ENCODE measurements at places on chromosomes 13 and 19.

- DNase-seq = no peak
Measured at GRCh38 chr13:20717581-20718542, 14.4 kb downstream of the IL17D start.

DNA sequence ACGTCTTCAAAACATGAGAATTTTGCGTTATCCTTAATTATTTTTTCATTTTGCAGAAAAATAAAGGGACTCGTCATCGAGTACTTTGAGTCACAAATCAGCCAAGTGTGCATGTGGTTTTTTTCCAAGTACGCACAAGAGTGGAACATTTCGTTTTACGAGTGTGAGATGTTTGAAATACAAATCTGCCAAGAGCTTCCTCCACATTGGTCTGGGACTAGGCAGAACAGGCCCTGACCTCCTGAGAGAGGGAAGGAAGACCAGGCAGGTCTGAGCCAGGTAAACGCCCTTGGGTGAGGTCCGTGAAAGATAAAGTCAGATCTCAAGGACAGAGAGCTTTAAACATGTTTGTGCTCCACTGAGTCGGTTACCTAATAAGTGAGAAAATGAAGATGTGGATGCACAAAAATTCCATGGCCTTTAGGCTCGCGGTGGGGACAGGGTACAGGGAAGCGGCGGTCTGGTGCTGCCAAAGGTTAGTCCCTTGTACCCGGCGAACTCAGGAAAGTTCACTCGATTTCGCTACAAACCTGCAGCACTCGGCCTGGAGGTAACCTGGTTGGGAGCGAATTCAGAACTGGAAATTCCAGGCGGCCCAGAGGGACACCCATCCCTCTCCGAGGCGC lies 473 bp upstream of the ITM2B start:
- no peak for DNase-seq

- DNase-seq = no peak
Measured at GRCh38 chr19:6020972-6021805, 43.2 kb upstream of the RANBP3 start.

DNA sequence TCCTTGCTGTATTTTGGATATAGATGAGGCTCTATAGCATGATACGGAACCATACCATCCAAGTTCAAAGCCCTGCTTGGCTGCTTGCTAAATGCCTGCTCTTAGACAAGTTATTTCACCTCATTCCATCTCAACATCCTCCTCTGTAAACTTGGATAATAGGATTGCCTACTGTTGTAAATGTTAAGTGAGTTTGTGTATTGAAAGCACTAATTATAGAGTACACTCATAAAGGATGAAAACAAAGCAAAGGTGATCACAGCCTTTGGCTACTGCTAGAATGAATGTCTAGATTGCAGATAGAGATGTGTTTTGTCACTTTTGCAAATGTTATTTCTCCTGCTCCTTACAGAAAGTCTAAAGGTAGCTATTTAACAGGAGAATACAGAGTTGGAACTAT lies 34.3 kb upstream of the STARD13 start:
- DNase-seq = no peak

GRCh38 chr13:77415253-77416071 lies 88.6 kb upstream of the MYCBP2 start:
- no peak for DNase-seq

- DNase-seq = no peak
Measured at GRCh38 chr13:111076155-111077013, 38.7 kb upstream of the ARHGEF7 start.

DNA sequence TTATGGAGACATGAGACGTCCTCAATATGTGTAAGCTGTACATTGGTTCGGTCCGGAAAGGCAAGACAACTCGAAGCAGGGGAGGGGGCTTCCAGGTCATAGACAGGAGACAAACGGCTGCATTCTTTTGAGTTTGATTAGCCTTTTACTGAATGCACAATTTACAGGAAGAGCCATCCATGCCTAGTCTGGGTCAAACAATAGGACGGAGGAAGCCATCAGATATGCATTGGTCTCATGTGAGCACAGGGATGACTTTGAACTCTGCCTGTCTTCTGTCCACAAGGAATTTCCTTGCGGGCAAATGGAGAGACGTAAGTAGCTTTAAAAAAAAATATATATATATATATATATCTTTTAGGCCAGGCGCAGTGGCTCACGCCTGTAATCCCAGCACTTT lies 1.9 kb upstream of the CCNP start:
- no peak for DNase-seq

DNA sequence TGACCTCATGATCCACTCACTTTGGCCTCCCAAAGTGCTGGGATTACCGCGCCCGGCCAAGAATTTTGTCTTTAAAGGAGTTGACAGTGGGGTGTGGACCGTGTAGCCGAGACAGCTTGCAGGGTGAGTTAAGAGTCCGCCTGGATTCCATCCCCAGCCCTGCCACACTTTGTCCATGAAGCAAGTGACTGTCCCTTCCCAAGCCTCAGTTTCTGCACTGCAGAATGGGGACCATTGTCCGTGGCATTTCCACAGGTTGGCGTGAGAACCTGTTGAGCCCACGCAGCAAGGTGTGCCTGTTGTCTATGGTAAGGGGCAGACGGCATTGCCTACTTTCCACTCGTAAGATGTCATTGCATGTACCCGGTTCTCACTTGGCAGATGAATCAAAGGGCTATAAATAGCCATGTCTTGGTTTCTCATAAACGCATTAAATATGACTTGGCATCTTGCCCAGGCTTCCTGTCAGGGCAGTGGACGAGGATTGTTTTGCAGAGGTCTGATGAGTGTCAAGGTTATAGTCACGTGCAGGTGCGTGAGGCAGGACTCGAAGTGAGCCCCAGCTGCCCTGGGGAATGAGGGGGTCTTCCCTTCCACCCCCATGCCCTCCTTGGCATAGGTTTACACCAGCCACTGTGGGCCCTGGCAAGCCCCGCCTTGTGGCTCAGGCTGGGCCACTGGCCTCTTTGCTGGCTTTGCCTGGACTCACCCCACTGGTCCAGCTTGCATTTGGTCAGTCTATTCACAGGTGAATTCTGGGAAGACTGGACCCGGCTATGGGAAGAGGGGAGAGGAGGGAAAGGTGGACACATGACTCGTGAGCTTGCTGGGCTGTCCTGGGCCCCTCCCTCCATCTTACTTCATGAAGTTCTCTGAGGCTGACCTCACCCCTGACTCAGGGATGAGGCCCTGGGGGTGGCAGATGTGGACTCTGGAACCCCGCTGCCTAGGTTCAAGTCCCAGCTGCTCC lies 14.6 kb downstream of the FAM187B start:
- DNase-seq = peak; percentile 88

GRCh38 chr19:56617531-56617930 lies 22.4 kb downstream of the ZNF71 start:
- DNase-seq = no peak

- no peak for DNase-seq
Measured at GRCh38 chr13:40114305-40114896, 458.9 kb downstream of the COG6 start.
